ENCODE measurements at places on chromosomes 6 and 20.

GRCh38 chr6:167736486-167737204, 90.1 kb upstream of the AFDN start:
- no peak for DNase-seq

GRCh38 chr20:31615416-31615815, 10.3 kb downstream of the ID1 start:
- DNase-seq, result no peak

GRCh38 chr6:96542702-96543101, 20.2 kb upstream of the FHL5 start:
- no peak for DNase-seq

DNA sequence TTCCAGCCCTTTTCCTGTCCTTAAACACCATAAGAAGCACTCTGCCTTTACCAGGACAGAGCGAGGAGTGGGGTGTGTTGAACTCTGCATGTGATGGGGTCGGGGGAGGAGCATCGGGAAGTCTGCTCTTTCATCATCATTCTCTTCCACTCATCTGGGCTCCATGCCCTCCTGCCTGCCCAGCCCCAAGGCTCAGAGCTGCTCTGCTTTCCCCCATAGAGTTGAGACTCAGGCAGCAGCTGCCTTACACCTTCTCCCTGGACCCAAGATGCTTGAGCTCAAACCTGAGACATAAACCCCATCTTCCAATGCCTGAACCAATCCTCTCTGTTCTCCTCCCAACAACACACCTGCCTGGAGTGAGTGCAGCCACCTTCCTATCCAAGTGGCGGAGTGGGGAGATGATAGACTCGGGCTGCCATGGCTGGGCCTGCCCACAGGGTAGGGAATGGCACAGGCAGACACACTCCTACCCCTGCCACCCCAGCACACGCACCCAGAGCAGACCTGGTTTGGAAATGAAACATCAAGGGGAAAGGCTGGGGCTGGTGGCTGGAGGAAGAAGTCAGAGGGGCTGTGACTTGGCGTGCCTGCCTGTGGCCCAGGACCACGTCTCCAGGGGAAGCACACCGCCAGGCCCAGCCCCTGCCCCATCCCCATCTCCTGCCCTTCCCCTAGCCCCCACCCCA, 28.4 kb downstream of the TFEB start:
- no peak for DNase-seq

DNA sequence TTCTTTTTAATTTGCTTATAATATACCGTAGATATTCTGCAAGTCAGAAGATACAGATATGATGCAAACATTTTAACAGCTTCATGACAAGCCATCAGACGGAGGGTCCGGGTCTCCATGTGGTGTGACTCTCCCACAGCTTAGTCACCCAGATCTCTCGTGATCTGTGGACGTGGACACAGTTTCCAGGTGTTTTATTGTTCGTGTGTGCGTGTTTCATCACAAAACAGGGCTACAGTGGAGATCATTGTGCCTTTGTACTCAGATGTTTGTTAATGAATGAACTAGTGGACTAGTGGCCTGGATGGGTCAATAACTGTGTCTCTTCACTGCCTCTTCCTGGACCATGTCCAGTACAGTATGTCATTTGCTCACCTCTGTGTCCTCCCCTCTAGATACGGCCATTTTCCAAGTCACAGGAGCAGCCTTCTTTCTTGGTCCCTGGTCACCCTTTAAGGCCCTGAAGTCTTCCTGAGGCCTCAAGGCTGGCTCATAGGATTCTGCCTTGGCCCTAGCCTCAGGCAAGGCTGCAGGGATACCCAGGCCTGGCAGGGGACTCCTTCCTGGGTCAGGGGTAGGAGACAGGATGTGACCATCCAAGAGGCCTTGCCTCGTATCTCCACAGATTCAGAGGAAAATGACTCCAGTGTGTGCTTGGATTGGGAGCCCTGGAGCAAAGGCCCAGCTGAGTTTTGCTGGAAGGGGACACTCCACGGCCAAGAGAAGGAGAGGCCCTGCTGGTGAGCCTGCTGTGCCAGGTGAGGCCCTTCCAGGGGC, 4.6 kb downstream of the ADIG start:
- no peak for DNase-seq

DNA sequence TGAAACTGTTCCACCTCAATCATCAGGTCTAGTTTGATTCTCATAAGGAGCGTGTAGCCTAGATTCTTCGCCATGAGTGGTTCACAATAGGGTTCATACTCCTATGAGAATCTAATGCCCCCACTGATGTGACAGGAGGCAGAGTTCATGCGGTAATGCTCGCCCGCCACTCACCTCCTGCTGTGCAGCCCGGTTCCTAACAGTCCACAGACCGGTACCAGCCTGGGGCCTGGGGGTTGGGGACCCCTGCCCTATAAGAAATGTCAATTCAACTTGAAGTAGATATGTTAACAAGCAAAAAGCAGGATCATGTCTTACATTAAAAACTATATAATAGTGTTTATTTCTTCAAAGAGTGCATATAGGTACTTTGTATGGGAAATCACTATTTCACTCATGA, 216.5 kb downstream of the COL19A1 start:
- DNase-seq, result no peak

GRCh38 chr6:83459663-83460062, 28.8 kb upstream of the ME1 start:
- DNase-seq, result no peak

GRCh38 chr20:52033313-52033712, 158.3 kb downstream of the ZFP64 start:
- peak; percentile 27 for DNase-seq

DNA sequence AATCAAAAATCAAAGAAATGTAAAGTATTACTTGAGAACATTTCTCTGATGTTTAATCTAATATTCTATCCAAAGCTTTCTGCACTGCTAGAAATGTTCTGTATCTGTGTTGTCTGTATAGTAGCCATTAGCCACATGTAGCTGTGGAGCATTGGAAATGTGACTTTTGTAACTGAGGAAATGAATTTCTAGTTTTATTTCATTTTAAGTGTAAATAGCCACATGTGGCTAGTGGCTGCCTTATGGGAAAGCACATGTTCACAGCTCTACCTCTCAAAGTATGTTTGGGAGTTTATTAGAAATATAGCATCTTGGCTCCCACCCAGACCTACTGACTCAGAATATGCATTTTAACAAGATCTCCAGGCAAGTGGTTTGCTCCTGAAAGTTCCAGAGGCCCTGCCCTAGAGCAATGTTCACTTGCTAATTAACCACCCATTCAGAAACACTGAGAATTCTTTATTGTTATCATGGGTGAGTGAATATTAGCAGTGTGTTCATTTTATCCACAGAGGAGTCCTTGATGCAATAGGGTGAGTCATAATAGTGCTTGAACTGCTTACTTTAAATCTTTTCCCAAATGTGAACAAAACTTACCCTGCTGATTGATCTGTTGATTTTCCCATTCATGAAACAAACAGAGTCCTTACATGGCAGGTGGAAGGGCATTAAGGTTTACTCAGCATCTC, 282.7 kb downstream of the PLCB1 start:
- no peak for DNase-seq

- peak; percentile 19 for DNase-seq
Observed at GRCh38 chr6:112144145-112144926, 56.9 kb downstream of the FAM229B start.

GRCh38 chr6:109237986-109238329, 142.7 kb downstream of the CEP57L1 start:
- no peak for DNase-seq

- no peak for DNase-seq
Observed at GRCh38 chr20:19778404-19778803, 20.3 kb downstream of the RIN2 start.

GRCh38 chr6:31775184-31775583, 1.9 kb downstream of the VWA7 start:
- peak; percentile 84 for DNase-seq

GRCh38 chr6:117237561-117237960, 27.8 kb upstream of the VGLL2 start:
- no peak for DNase-seq

DNA sequence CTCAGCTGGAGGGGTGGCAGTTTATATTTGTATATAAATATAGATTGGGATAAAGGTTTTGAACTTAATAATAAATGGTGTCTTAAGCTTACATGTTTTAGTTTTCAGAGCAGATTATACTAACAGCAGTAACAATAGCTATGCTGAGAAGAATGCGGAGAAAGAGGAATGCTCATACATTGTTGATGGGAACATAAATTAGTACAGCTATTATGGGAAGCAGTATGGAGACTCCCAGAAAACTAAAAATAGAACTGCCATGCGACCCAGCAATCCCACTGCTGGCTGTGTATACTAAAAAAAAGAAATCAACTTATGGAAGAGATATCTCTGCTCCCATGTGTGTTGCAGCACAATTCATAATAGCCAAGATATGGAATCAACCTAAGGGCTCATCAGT, 127.9 kb downstream of the BCKDHB start:
- peak; percentile 22 for DNase-seq

DNA sequence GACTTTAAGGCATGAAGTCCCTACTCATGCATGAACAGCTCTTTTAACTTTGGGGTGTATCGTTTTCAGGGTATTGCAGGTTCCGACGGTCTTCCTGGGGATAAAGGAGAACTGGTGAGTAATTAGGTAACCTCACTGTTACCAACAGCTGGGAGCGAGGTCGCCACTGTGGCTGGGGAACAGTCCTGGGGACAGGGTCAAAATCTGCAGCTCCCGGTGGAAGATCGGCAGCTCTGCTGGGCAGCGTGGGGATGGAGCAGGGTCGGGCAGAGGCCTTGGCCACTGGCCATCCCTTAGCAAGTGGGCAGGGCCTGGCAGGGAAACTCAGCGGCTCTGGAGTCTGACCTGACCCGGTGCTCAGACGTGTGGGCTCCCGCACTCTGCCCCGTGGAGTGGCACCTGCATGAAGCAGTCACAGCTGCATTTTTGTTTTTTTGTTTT, 16.1 kb downstream of the COL9A3 start:
- peak; percentile 23 for DNase-seq

GRCh38 chr6:8900056-8900455, 464.7 kb upstream of the SLC35B3 start:
- no peak for DNase-seq

DNA sequence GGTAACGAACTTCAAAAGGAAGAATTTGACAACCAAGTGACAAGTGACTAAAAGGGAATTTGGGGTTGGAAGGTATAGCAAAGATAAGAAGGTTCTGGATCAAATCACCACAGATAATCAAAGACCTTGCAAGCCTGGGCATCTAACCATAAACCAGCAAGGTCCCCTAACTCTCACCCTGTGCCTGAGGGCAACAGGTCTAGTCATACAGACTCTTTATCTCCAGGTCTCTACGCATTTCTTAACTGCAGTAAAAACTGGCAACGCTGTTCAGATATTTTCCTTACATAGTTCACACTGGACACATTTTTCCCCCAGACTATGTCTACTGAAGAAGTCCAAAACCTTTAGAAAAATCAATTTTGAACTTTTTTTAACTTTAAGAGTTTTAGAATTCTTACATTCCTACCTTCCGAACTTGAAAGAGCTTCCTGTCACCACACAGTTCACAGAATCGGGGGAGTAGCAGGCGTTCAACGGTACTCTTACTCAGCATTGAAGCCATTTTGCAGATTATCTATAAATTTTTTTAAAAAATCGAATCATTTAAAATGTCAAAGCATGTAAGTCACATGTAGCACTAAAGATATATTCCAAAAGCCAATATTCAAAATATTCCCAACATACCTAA, 23.0 kb upstream of the ANKRD60 start:
- DNase-seq, result no peak

DNA sequence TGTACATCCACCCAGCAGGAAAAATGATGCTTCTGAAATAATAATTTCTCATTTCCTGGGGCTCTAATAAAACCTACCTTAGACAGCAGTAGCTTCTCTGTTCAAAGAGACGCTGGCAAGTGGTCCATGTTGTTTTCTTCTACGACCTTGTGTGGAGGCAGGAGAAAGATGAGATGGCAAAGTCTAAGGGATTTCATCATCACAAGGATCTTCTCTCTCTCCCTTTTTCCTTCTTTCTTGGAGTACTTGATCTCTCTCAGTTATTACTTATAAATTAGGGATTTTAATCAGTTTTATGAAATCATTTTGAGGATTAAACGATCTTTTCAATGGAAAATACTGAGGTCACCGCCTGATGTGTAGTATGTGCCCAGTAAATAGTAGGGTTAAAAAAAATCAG, 147.5 kb downstream of the BMP7 start:
- DNase-seq, result no peak

- no peak for DNase-seq
Observed at GRCh38 chr6:151512481-151512880, 18.7 kb downstream of the CCDC170 start.

DNA sequence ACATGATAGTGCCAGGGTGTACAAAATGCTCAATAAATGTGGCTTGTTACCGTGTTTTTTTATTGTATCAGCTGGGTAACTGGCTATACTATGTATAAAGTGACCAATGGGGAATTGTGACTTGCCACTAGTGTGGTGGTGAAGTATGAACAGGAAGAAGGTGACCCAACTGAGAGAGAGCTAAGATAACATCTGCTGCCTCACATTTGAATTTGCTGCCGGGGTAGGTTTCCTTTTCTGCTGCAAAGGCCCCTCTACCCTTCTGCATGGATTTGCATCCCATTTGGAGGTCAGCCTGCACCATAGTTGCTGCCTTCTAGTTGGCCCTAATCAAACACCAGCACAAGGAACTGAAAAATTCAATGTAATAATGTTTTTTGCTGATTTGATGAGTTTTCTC, 24.1 kb downstream of the IL17A start:
- DNase-seq, result no peak

DNA sequence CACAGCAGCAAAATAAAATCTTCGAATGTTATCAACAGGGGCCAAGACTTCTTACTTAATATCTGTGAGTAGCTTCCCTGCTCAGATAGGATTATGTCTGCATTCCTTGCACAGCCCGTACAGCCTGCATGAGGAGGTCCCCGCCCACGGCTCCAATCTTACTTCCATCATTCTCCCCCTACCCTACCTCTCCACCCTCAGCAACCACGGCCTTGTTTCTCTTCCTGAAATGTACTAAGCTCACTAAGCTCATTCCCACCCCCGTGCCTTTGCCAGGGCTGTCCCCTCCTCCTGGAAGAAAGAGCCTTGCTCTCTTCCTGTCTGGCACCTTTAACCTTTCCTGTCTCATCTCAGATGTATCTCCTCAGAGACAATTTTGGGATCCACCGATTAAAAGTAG, 120.4 kb downstream of the BCAS1 start:
- no peak for DNase-seq

- DNase-seq, result no peak
Observed at GRCh38 chr6:47357827-47358226, 48.1 kb upstream of the TNFRSF21 start.

- no peak for DNase-seq
Observed at GRCh38 chr6:72040111-72040510, 153.8 kb downstream of the RIMS1 start.

DNA sequence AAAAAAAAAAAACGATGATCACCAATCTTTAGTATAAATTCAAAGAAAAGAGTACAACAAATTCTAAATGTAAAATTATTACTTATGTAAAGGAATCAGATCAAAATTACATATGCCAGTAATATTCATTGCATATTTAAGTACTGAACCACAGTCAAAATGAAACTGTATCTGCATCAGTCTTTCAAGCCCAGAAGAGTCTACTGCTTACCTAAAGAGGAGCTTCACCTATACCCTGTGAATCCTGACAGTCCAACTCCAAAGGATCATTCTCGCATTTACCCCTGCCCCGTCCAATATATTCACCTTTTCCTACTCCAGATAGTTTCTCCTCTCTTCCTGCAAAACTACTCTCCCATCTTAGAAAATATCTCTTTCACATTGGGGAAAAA, 9.2 kb downstream of the ATG5 start:
- no peak for DNase-seq

All from stomach (tissue), 19 donors.